RWPE1 (cell line): ENCODE measurements at places on chromosomes 4 and X.
A peak's percentile ranks its signal among the peaks of the same experiment; 100 is the strongest.

DNA sequence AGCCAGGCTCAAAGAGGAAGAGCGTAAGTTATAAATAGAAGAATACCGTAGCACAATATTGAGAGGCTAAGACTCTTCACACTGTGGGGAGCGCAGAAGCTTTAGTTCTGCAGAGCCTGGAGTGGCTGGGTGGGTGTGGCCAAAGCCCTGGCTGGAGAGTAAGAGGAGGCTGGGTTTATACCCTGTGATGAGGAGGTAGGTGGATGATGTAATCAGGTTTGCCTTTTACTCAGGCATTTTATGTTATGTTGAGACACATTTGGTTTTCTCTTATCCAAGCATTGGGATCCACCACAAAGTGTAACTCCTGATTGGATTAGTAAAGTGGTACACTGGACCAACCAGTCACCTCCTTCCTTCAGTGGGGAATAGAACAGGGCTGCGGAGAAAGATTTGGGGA is 13.9 kb downstream of the CDS1 start:
- DNase-seq, result peak; percentile 85

GRCh38 chr4:165198329-165198728 is 9.0 kb upstream of the KLHL2 start:
- DNase-seq, result no peak

GRCh38 chr4:33316033-33316432 is 2595.9 kb downstream of the PCDH7 start:
- DNase-seq, result no peak

DNA sequence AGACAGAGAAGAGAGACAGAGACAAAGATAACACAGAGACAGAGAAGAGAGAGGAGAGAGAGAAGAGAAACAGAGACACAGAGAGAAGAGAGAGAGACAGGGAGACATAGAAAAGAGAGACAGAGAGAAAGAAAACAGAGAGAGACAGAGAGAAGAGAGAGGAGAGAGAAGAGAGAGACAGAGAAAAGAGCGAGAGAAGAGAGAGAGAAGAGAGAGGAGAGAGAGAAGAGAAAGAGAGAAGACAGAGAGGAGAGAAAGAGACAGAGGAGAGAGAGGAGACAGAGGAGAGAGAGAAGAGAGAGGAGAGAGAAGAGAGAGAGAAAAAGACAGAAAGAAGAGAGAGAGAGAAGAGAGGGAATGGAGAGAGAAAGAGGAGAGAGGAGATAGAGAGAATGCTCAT is 601.1 kb upstream of the PRKX start:
- no peak for DNase-seq

GRCh38 chrX:11111947-11112346 is 815 bp downstream of the HCCS start:
- DNase-seq, result no peak

- no peak for DNase-seq
Observed at GRCh38 chr4:24274381-24274941, 309.9 kb downstream of the DHX15 start.

DNA sequence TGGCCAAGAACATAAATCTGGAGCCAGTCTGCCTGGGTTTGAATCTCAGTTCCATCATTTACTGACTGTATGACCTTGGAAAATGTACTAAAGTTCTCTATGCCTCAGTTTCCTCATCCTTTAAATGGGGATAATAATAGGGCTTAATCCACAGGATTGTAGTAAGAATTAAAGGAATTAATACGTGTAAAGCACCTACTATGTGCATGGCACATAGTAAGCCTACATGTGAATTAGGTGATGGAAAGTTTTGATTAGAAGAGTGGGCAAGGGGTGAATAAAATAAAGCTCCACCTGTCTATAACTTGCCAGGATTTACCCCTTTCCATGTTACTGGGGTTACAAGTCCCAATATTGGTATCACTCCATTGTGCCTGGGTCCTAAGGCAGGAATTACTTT is 35.8 kb upstream of the IL13RA2 start:
- no peak for DNase-seq

- no peak for DNase-seq
Observed at GRCh38 chr4:20844311-20844710, 144.1 kb downstream of the PACRGL start.

DNA sequence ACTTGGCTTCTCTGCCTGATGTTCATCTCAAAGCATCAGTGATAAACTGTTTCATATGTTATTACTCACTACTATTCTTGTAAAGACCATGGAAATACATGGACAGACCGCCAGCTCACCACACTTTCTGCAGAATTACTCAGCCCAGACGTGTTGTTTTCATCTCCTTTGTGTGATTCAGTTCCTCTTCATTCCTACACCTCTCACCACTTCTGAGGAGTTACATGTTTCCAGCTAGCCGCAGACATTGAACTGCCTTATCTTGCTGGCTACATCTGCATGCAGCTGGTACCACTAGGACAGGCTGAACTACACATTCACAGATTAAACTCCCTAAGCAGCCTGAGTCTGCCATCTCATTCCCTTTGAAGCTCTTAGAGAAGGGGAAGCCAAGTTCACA is 443.2 kb upstream of the FGF16 start:
- no peak for DNase-seq

DNA sequence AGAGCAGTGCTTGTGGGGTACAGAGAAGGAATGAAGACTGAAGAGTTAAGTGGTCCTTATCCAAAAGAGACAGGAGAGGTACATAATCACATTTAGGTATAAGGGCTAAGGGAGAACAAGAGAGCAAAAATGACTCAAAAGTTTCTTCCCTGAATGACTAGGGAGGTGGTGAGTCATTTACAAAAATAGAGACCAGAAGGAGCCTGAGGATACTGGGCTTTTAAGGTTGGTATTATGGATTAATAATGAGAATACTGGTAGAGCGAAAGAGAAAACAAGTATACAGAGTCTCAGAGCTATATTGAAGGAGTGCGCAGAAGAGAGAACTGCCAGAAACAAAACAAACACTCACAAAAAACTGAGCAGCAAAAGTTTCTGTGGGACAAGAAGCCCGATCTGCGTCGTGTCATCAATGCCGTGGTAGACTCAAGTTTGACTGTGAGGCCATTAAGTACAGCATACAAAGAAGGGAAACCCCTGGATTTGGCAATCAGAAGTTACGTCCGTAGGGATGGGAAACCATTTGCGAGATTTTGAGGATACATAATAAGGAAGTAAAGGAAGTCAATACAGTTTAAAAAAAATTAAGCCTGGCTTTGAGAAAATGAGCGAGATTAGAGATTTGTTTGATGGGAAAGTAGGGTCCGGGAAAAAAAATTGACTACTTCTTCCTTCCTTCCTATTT is 129.1 kb upstream of the STIM2 start:
- DNase-seq, result no peak

DNA sequence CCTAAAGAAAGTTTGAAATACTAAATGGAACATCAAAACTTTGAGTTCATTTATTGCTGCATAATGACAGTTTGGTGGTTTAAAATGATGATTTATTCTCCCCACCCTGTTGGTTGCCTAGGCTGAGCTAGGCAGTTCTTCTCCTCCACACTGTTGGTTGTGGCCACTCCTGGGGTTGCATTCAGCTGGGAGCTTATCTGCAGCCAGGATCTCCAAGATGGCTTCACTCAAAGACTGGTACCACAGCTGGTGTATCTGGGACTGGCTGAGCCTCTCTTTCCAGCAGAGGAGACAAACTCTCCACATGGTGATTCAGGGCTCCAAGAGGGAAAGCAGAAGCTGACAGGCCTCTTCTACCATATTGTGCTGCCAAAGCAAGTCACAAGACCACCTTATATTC is 33.1 kb downstream of the MSL3 start:
- no peak for DNase-seq

DNA sequence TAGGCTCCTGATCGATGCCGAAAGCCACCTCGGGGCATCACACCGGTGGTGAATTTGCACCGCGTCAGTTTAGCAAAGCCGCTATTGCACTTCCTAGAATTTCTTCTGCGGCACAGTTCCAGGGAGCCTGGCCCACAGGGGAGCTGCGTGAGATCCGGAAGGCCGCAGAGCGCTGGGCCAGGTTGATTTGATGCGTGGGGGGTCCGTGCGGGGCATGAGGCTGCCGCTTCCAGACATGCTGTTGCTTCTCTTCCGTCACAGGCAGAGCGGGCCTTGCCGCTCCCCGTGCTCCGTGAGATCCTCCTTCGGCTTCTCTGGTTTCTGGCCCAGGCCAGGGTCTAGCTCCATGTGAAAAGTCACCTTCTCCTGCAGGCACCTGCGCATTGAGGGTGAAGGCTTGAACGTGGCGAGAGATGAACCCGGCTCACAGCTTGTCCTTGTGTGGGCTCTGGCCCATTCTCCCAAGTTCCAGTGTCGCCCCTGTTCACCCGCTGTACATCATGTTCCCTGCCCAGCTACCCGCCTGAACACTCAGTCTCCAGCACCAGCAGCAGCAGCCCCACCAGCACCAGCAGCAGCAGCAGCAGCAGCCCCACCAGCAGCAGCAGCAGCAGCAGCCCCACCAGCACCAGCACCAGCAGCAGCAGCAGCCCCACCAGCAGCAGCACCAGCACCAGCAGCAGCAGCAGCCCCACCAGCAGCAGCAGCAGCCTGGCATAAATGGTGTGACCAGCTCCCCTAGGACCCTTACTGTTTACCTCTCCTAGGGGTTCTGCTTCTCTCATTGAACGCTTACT is 131.2 kb downstream of the TRIML1 start:
- DNase-seq, result no peak

GRCh38 chrX:136493011-136493410 is 4.4 kb upstream of the HTATSF1 start:
- DNase-seq, result no peak

GRCh38 chr4:63049278-63049677 is 1360.0 kb downstream of the TECRL start:
- no peak for DNase-seq

- DNase-seq, result no peak
Observed at GRCh38 chr4:109985993-109986974, 73.6 kb downstream of the EGF start.

- DNase-seq, result peak; percentile 1
Observed at GRCh38 chr4:135418353-135418752, 1216.8 kb upstream of the PABPC4L start.

DNA sequence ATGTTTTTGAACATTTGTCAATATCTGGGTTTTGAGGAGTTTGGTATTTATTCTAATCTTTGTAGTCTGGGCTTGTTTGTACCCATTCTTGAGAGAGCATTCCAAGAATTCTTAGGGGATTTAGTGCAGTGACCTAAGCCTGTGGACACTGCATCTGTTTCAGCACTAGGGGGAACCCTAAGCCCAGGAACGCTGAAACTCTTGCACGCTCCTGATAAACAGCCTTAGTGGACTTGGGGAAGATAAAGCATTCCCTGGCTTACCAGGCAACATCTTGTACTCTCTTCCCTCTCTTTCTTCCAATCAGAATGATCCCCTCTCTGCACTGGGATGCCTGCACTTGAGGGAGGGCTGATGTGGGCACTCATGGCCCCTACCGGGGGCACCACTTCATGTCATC is 654.9 kb upstream of the HTR2C start:
- peak; percentile 18 for DNase-seq

DNA sequence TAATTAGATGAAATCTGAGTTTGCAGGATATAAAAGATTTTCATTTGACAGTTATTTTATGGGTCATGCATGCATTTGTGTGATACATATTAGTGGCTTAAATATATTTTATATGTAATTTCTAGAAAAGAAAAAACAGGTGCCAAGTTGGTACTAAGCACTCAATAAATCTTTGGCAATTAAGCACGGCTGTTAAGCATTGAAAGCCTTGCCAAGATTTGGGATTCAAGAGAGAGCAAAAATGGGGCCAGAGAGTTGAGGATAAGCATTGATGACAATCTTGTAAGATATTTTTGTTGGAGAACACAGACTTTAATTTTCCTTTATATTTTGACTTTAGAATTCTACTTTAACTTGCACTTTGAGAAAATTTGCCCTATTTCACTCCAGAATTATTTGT is 249.8 kb upstream of the MAD2L1 start:
- DNase-seq, result no peak

- DNase-seq, result no peak
Observed at GRCh38 chr4:112752061-112752460, 115.1 kb downstream of the LARP7 start.

DNA sequence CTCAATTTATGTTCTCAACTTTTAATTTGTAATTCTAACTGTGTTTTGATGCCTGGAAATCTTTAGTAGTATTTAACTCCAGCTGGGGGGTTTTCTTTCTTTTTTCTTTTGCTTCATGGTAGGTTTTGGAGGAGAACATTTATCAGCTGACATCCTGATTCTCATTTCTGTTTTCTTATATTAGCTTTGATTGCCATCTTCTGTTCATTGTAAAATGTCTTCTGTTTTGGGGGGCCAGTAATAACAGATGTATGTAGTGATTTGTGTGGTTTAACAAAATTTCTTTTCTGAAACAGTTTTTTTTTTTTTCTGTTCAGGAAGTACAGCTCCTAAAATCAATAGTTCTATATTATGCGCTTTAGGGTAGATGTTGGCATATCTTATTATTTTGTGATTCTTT is 182.2 kb downstream of the GABRB1 start:
- DNase-seq, result no peak

DNA sequence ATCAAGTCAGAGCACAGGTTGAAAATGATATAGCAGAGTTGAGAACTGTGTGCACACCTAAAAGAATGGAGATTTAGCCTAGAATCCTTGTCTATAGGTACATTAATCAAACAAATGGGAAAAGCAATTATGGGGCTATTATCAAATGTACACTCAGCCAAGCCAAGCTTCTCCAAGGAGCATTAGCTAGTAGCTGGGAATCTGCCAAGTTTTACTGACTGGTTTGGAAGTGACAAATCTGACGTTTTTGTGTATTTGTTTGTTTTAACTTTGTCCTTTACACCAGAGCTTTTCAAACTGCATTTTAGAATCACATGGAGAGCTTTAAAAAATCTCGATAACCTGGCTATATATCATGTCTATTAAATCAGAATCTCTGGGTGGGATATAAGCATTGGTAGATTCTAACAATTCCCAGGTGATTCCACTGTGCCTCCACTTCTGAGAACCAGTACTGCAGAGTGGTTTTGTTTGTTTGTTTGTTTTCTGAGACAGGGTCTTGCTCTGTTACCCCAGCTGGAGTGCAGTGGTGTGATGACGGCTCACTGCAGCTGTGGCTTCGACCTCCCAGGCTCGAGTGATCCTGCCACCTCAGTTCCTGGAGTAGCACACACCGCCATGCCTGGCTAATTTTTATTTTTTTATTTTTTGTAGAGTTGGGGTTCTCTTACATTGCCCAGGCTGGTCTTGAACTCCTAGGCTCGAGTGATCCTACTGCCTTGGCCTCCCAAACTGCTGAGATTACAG is 279.8 kb downstream of the UNC5C start:
- DNase-seq, result no peak

GRCh38 chr4:8150152-8151090 is 8.2 kb downstream of the ABLIM2 start:
- no peak for DNase-seq

DNA sequence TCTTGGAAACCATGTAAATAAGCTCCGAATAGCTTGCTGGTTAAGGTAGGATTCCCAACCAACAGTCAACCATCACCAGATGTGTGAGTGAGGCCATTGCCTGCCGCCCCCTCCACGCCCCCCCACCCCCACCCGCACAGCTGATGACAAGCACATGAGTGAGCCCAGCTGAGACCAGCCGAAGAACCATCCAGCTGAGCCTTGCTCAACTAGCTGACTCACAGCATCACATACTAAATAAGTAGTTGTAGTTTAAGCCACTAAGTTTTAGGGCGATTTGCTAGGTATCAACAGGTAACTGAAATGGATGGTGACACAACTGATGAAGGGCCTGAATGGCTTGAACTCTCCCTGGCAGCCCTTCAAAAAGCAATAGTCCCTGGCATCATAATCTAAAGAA is 1.6 kb upstream of the CCDC149 start:
- DNase-seq, result no peak

GRCh38 chrX:14232688-14233087 is 203.0 kb upstream of the GEMIN8 start:
- DNase-seq, result no peak

- peak; percentile 21 for DNase-seq
Observed at GRCh38 chrX:44903107-44903506, 30.1 kb downstream of the KDM6A start.

GRCh38 chr4:100106982-100107381 is 83.3 kb downstream of the DDIT4L start:
- no peak for DNase-seq
